ENCODE measurements at places on chromosomes 2 and 18.

- no peak for DNase-seq
Measured at GRCh38 chr18:59220164-59220783, 316 bp downstream of the GRP start.

DNA sequence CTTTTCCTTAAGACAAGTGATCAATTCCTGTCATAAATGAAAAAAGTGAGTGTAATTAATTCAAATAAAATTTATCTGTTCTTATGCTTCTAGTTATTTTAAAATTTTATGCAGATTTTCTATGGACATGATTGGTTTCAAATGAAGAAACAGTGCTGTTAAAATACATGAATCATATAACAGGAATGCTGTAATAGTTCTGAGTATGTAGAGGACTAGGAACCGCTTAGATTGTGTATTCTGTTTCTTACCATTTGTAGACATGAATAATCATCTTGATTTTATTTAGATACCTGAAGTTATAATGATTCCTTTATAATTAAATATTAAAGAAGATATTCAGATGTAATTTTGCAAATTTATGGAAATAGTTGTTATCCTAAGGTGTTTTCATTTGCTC, 3.5 kb downstream of the ACTR2 start:
- no peak for DNase-seq

DNA sequence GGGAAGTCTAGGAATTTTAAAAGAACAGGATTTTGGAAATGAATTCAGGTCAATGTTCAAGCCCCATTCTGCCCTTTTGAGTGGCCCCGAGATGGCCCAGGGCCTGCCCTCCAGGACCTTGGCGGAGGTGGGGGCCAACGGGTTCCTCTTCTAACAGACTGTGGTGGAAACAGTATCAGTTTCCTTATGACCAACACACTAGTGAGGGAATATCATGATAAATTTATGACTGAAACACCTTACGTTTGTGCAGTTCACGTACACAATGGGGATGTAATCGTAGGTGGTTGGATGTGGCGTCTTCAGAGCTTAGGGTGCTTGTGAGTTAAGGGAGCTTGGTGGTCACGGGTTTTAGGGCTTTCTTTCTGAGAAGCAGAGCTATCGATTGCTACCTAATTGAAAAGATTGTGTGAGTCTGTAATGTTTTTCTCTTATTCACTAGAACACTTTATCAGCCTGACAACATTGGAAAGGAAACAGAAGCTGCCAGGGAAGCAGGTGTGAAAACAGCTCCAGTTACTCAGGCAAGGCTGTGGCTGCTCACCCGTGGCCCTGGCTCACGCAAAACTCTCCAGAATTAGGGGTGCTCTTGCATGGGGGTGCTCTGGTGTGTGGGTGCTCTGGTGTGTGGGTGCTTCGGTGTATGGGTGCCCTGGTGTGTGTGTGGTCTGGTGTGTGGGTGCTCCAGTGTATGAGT, 165.3 kb downstream of the SNTG2 start:
- no peak for DNase-seq

DNA sequence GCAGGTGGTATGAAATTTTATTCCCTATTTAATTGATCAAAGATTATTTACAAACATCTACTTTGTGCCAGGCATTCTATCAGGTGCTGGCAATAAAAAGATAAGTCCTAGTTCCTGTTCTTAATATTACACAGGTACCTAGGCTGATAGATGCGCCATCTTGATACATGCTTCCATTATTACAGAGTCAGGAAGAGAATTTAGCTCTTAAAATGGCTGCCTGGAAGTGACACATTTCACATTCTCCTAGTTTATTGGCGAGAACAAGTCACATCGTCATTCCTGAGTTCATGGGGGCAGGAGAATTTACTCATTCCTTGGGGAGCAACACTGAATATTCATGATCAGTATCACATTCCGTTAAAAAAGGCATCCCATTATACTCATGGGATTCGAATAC, 1.1 kb upstream of the DARS1 start:
- no peak for DNase-seq

- DNase-seq = no peak
Measured at GRCh38 chr2:122575076-122575475, 819.6 kb downstream of the TSN start.

DNA sequence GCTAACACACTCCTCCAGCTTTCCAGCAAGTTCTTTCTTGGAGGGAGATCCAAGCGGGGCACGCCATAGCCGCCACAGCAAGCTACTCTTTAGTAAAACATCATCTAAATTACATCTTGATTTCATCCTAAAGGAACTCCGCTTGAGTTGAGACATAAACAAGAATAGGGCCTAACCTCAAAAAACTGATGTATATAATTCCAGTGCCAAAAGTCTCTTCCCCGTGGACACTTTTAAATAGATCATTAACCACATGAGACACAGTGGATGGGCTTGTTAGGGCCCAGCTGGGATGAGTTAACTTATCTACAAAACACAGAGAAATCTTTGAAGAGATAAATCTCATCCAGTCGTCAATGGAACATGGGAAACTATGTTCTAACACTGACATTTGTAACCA, 20.8 kb upstream of the MLPH start:
- no peak for DNase-seq

- DNase-seq = no peak
Measured at GRCh38 chr2:6214471-6214870, 522.3 kb downstream of the SOX11 start.

DNA sequence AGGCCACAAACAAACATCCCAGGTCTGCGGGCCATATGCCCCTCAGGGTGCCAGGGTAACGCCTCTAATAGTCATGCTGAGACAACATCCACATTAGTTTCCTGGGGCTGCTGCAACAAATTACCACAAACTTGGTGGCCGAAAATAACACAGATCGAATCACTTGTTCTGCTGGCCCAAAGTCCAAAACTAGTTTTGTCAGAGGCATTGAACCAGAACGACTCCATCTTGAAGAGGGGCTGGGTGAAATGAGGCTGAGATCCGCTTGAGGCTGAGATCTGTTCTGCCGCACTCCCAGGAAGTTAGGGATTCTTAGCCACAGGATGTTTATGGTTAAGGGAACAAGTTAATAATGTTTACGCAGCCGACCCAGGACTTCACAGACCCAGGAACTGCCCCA, 66.7 kb downstream of the COPS8 start:
- DNase-seq = no peak

- DNase-seq = no peak
Measured at GRCh38 chr2:239774933-239775622, 250.1 kb downstream of the NDUFA10 start.

DNA sequence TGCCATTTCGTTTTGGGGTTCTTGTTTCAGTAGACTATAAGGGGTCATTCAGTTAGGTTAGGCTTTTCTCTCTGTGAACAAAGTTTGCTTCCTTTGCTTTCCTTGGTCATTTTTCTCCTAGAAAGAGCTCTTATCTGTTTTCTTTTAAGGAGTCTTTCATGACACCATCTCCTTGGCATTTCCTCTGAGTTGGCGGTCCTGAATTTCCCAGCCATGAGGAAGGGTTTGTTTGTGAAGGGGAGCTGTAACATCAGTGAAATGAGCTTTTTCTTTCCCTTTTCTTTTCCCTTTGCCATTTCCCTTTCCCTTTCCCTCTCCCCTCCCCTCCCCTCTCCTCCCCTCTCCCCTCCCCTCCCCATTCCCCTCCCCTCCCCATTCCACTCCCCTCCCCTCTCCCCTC, 61.7 kb downstream of the MAP4K4 start:
- no peak for DNase-seq

- DNase-seq = no peak
Measured at GRCh38 chr2:226447338-226448300, 352.0 kb downstream of the IRS1 start.

- no peak for DNase-seq
Measured at GRCh38 chr2:176999301-176999700, 213.3 kb upstream of the HNRNPA3 start.

DNA sequence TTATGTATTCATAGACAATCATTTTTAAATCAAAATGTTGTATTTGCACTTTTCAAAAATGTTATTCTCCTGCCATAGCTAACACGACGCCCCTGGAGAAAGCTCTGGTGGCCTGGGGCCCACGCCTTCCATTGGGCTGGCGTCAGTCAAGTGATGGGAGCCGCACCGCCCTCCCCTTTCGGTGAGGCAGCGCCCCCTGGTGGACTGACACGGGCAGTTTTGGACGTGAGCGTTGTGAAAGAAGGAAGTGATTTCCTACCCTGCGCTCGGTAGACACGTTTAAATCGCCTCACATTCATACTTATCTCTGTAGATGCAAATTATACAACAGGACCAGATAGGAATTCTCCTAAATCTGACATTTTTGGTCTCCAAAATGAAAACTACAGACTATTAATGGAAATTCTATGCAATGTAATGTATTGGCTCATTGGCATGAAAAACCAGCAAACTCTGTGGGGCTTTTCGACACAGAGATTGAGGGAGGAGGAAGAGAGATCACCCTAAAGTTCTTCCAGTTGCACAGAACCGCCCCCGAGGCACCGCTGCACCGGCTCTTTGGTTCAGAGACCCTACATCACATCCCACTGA, 326.2 kb upstream of the SOX11 start:
- peak; percentile 33 for DNase-seq

DNA sequence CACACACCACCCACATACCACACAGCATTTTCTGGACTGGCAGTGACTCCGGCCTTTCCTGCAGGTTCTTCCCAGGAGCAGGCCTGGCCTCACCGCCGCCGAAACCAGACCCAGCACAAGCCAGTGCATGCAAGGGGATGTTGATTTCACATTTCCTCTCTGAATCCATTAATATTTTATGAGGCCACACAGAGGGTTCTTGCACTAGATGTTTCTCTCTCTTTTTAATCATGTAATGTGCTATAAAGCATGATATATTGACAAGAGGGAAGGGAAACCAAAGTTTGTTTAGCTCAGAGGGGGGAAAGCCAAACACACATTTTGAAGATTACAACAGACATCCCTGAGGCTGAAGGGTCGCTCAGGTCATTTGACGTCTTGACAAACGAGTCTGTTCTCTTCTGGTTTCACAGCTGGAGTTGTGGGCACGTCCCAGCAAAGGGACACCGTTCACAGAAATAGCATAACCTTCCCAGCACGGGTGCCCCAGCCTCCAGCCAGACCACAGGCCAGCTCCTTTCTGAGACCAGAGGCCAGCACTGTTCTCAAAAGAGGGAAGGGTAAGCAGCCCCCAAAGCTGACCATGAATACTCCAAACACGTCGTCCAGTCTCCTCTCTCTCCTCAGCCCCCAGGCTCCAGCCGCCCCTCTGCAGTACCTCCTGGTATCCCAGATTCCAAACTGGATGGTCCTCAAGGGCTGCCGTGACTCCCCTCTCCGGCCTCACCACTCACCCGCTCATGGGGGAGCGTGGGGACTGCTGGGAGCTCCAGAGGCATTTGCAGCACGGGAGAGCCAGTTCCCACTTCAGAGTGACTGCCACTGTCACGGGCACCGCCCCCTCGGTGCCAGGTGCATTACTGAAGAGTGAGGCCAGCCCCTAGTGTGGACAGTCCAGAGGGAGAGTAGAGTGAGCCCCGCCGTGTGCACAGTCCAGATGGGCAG, 340.3 kb upstream of the SALL3 start:
- DNase-seq = no peak

DNA sequence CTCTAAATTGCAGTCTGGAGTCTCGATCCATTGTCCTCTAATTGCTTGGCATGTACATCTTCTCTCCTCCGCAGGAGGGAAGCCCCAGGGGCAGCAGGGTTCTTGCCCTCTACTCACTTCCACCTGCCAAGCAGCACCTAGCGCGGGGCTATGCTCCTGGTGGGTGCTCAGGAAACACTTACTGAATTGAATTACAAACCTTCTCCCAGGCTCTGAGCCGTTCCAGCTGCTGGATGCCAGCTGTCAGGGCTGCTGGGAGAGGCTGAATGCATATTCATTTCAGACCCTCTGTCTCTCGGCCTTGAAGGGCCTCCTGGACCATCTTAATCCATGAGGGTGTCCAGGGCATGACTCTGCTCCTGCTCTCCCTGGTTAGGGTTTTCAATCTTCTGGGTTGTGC, 94.0 kb downstream of the CELF4 start:
- no peak for DNase-seq

DNA sequence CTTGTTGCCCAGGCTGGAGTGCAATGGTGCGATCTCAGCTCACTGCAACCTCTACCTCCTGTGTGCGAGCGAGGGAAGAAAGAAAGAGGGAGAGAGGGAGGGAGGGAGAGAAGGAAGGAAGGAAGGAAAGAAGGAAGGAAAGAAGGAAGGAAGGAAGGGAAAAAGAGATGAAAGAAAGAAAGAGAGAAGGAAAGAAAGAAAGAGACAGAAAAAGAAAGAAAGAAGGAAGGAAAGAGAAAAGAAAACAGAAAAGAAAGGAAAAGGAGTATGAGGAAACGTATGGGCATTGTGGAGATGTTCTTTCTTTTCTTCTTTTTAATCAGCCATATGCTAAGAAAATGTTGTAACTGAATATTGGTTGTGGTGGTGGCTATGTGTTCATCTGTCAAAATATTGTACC, 16.5 kb downstream of the CLK1 start:
- no peak for DNase-seq

DNA sequence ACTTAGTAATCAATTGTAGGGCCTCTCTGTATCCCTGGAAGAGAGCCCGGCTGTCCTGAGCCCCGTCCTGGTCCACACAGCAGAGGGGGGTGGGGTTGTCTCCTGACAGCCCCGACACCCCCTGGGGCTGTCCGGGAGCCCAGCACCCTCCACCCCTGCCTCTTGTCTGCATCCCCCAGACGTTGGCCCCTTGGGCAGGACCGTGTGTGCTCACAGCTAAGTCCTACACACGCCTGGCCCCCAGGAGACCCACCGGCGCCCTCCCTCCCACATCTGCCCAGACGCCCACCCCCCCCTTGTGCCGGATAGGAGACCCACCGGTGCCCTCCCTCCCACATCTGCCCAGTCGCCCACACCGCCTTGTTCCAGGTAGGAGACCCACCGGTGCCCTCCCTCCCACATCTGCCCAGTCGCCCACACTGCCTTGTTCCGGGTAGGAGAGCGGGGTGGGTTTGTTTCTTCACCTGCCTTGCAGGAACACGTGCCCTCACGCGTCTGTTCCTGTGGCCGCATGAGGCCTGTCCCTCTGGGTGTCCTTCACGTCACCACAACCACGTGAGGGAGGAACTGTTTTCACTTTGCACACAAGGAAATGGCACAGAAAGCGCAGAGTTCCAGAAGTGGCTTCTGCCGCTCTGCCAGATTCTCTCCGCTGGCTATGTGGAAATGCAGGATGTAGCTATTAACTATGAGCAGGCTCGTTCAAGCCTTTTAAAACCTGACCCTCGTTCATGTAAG, 61.1 kb upstream of the NFATC1 start:
- DNase-seq = no peak

GRCh38 chr2:46164529-46165301, 132.5 kb upstream of the EPAS1 start:
- DNase-seq = no peak

- DNase-seq = no peak
Measured at GRCh38 chr2:185676316-185676715, 62.3 kb upstream of the FSIP2 start.

- no peak for DNase-seq
Measured at GRCh38 chr2:36399050-36399449, 43.5 kb downstream of the CRIM1 start.

- DNase-seq = peak; percentile 78
Measured at GRCh38 chr2:84906108-84906899, 848 bp downstream of the TMSB10 start.

Measured in T-helper 1 cell (primary cell).